ENCODE measurements at places on chromosomes 7 and 10.

DNA sequence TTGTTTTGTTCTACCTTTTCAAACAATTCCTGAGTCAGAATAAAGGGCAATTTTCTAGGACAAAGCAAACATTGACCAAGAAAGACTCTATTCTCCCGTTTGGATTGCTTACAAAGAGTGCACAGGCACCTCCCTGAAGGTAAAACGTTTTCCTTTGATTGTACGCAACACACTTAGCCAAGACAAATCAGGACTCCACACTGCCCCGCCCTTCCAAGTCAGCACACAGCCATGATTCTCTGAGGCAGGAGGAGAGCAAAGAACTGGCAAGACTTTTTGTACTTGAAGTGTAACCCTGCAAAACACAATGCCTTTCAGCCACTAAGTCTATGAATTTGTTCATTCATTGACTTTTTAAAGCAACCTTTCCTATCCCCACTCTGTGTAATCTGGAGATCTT is 85.0 kb upstream of the FAM180A start:
- no peak for DNase-seq

DNA sequence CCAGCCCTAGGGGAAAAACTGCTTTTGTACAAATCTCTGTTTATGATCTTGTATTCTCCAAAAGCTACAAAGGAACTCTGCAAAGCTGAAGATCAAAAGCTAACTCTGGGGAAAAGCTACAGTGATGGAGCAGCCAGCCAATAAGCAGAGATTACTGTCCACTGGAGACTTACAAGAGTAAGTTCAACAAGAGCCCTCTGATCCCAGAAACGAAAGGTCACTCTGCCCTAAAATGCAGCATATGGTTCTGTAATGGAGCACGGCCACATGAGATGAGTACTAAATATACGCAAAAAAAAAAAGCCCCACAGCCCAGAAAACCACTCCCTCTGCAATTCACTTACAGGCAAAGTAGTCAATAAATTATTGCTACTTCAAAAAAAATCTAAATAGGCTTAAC is 60.1 kb downstream of the ERCC6 start:
- peak; percentile 31 for DNase-seq

DNA sequence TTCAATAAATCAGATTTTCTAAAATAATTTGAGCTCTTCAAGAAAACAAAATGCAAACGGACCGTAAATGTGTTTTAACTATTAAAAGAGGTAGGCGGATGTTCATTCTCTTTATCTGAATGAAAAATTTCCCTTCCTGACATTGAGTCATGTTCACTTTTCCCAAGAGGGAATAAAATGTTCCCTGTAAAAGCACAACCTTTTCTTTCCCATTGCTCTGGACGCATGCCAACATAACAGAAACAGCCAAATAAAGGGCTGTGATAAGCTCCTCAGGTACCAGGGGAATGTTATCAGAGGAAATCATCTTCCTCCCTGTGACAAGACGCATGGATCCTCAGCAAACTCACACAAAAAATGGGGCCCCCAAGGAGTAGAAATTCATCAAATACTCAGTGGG is 251.8 kb downstream of the MTERF1 start:
- DNase-seq = no peak

DNA sequence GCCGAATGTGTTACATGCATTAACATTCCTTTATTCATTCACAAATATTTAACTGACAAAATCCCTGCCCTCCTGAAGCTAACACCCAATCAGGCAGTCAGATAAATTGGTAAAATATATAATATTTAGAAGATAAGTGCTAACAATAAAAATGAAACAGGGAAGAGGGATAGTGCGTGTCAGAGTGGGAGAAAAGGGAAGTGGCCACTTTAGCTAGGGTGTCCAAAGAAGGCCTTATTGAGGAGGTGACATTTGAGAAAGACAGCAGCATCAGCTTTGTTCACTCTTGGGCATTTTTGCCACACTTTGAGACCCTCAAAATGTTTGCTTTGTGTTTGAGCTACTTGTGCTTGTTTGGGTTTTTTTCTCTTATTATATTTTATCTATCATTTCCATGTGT is 317.8 kb downstream of the SNX13 start:
- no peak for DNase-seq

GRCh38 chr10:78972160-78972946 is 96.4 kb upstream of the ZMIZ1 start:
- DNase-seq = peak; percentile 42

DNA sequence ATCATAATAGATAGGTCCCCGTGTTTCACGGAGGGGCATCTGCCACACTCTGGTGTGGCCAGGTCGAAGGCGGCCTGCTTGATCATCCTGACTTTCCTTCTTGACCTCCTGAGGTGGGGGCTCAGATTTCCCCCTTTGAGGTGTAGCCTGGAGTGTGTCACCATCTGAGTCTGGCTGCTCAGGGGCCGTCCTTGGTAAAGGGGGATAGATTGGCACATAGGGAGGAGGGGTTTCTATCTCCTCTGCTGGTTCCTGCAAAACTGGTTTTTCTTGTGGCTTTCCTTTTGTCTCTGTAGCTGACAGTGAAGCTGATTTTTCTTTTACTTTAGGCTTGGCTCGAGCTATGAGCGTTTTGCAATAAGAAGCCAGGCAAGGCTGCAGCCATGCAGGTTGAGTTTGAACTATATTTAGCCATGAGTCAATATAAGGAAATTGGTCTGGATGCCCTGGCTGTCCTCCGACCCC is 7.1 kb upstream of the ZNF117 start:
- no peak for DNase-seq

GRCh38 chr10:88070080-88070880 is 206.9 kb downstream of the PTEN start:
- no peak for DNase-seq

GRCh38 chr7:155852426-155853301 is 40.4 kb upstream of the SHH start:
- no peak for DNase-seq

GRCh38 chr7:55431898-55432297 is 66.8 kb downstream of the LANCL2 start:
- no peak for DNase-seq

- no peak for DNase-seq
Measured at GRCh38 chr7:118186501-118186900, 2.5 kb downstream of the LSM8 start.

DNA sequence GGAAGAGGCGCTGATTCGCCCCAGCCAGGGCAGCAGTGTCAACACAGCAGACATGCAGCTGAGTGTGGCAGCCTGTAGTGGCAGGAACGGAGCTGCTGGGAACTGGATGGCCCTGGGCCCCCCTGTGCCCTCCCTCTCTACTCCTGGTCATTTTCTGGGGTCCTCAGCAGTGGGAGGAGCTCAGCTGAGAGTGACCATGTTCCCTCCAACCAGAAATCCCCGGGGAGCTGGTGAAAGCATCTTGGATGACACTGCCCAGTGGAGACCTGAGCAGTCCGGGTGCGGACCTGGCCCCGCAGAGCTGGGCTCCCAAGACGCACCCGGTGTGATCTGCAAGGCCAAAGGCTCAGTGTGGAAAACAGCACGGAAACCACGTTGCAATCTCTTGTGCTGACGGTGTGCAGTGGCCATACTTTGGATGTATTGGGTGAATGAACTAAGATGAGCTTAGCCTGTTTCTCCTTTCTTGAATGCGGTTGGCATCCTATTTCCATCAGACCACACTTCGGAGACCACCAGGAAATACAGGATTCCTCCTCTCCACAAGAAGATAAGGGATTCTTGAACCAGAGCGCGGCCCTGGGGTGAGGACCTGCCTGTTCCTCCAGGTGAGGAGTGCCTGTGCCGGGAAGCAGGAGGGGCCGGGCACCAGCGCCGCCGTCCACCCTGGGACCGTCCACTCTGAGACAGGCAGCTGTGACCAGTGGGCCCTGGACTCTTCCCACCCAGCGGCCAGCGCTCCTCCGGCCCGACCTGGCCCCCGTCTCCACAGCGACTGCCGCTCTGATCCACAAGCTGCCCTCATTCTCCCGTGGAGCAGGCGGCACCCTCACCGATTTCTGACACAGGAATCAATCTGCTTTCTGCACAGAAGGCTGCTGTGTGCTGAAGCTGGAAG is 93.5 kb upstream of the DIP2C start:
- DNase-seq = no peak

- DNase-seq = peak; percentile 82
Measured at GRCh38 chr7:24477398-24478136, 95.7 kb upstream of the PALS2 start.

GRCh38 chr10:133131734-133132472 is 28.1 kb upstream of the KNDC1 start:
- peak; percentile 74 for DNase-seq

- no peak for DNase-seq
Measured at GRCh38 chr10:113958631-113959382, 84.9 kb upstream of the ADRB1 start.
